ENCODE measurements at places on chromosomes 3 and 15.

- DNase-seq, result no peak
Observed at GRCh38 chr3:133023362-133023761, 14.8 kb upstream of the TMEM108 start.

- DNase-seq, result peak; percentile 42
Observed at GRCh38 chr15:60551781-60552161, 72.8 kb upstream of the ICE2 start.

GRCh38 chr3:176951144-176951543, 246.1 kb downstream of the TBL1XR1 start:
- DNase-seq, result no peak

GRCh38 chr3:45035441-45036301, 9.6 kb downstream of the CLEC3B start:
- DNase-seq, result no peak

GRCh38 chr15:62165104-62165792, at the start of gene C2CD4B:
Gene C2CD4B (minus strand): TSS chr15:62165285. CDS start chr15:62164984, 301 bp downstream.
- no peak for DNase-seq

- no peak for DNase-seq
Observed at GRCh38 chr3:15122398-15122797, 23.4 kb upstream of the RBSN start.

- no peak for DNase-seq
Observed at GRCh38 chr15:39661776-39662175, 80.9 kb downstream of the THBS1 start.

GRCh38 chr3:103644450-103644849, 1209.6 kb downstream of the ZPLD1 start:
- DNase-seq, result no peak

GRCh38 chr15:40943764-40944365, 9.4 kb upstream of the CHAC1 start:
- no peak for DNase-seq

GRCh38 chr3:123571264-123571972, 13.4 kb downstream of the HACD2 start:
- no peak for DNase-seq
